Lower lobe of right lung (tissue), 2 donors: ENCODE measurements at places on chromosomes 1 and 21. TPM values are rescaled to one million over a fixed set of nuclear protein-coding genes. Genes with fewer than 3 reads are reported as not detected.

Gene CHIT1
- 225 TPM for total RNA-seq

Gene SETDB1
- 47.5 TPM for total RNA-seq

Gene RCSD1
- 20.7 TPM for total RNA-seq

Gene IGSF5
- total RNA-seq, result not detected

Gene ETNK2
- total RNA-seq, result 4.5 TPM

Gene MYOG
- not detected for total RNA-seq

Gene HES4
- total RNA-seq, result 21.4 TPM

Gene NBPF6
- total RNA-seq, result not detected

Gene ODF2L
- total RNA-seq, result 46.6 TPM

Gene TMPRSS15
- not detected for total RNA-seq

Gene NOS1AP
- 3.6 TPM for total RNA-seq

Gene BRINP3
- 2.1 TPM for total RNA-seq

GRCh38 chr1:185317034-185317885, at the start of gene IVNS1ABP:
IVNS1ABP (minus strand) TSS chr1:185317243; CDS start chr1:185309493, 7,750 bp downstream.
- peaks cover 46% of the 10 kb centered on the region for H3K4me1 ChIP-seq
- H3K36me3 ChIP-seq, result no peaks in the 10 kb centered on the region
- peak within 1 kb of the TSS; percentile 94 for H3K27ac ChIP-seq
- H3K27me3 ChIP-seq, result no peaks in the 10 kb centered on the region
- DNase-seq, result peak; percentile 97

DNA sequence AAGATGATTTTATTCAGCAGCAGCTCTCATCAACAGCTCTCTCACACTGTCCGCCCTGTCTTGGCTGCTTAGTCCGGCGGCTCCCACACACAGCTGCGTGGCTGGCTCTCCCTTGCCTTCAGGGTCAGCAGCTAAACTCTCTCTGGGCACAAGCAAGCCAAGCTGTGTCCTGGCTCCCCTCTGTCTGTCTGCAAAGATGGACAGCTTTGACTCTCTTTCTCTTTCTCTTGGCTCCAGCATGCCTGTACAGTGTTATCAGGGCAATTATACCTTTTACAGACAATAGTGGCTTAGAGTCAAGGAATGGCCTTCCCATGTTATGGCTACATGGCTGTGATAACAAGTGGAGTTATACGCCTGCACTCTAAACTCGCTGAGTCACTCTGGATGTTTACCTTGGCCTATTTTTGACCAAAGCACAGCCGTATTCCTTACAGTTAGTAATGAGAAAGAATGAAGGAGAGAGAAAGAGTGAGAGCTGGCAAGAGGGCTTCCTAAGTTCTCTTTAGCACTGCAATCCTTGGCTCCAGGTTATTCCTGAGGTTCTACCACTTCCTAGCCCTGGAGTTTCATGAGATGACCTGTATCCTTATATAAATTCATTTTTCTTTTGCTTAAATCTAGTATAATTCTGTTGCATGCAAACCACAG, 59.9 kb upstream of the ZSWIM5 start:
- peaks cover 10% of the 10 kb centered on the region for H3K4me1 ChIP-seq
- no peak overlapping the region for H3K4me3 ChIP-seq
- peak overlapping the region; percentile 31 for H3K27ac ChIP-seq
- no peaks in the 10 kb centered on the region for H3K36me3 ChIP-seq

GRCh38 chr1:100100202-100100601, 32.5 kb downstream of the SASS6 start:
- no peak overlapping the region for H3K27ac ChIP-seq
- H3K36me3 ChIP-seq, result peaks cover 45% of the 10 kb centered on the region
- DNase-seq, result no peak
- no peaks in the 10 kb centered on the region for H3K4me1 ChIP-seq

- H3K4me1 ChIP-seq, result no peaks in the 10 kb centered on the region
- no peak overlapping the region for H3K27ac ChIP-seq
- H3K4me3 ChIP-seq, result no peak overlapping the region
- DNase-seq, result no peak
- no peaks in the 10 kb centered on the region for H3K27me3 ChIP-seq
Measured at GRCh38 chr1:35434703-35435102, 122.5 kb downstream of the KIAA0319L start.

GRCh38 chr1:245361065-245361464, 206.3 kb downstream of the KIF26B start:
- no peak for DNase-seq
- H3K4me3 ChIP-seq, result no peak overlapping the region
- no peaks in the 10 kb centered on the region for H3K4me1 ChIP-seq

GRCh38 chr1:208093046-208093445, 151.1 kb downstream of the PLXNA2 start:
- no peak overlapping the region for H3K27ac ChIP-seq
- no peak for DNase-seq
- H3K27me3 ChIP-seq, result no peaks in the 10 kb centered on the region

DNA sequence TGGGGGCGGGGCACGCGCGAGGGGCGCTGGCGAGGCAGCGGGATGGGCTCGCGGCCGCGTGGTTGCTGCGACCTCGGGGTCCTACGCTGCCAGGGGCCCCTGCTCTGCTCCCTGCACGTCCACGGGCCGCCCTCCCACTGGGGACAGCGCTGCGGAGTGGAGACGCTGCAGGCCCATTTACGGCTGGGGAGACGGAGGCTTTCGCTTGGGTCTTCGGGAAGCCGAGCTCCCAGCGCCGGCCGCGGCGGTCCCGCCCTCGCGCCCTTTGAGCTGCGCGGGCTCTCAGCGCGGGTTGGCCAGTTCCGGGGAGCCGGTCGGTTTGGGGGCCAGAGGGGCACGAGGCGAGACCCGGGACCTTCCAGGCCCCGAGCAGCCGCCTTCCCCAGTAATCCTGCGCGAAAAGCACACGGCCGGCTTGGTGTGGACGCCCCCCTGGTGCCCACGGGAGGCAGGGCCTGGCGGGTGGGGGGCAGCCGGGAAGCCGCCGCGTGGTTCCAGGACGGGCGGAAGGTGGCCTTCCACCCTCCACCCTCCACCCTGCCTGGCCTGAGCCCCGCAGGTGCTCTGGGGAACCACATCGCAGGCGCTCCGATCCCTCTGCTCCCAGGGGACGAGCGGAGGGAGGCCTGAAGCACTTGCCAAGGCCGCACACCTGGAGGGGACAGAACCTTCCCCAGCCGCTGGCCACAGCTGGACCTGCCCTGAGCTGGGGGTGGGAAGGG, 570 bp upstream of the PEX10 start:
- peaks cover 10% of the 10 kb centered on the region for H3K36me3 ChIP-seq
- peak overlapping the region; percentile 94 for H3K27ac ChIP-seq
- DNase-seq, result no peak
- peaks cover 29% of the 10 kb centered on the region for H3K27me3 ChIP-seq
- peak overlapping the region; percentile 97 for H3K4me3 ChIP-seq
- peaks cover 32% of the 10 kb centered on the region for H3K4me1 ChIP-seq

DNA sequence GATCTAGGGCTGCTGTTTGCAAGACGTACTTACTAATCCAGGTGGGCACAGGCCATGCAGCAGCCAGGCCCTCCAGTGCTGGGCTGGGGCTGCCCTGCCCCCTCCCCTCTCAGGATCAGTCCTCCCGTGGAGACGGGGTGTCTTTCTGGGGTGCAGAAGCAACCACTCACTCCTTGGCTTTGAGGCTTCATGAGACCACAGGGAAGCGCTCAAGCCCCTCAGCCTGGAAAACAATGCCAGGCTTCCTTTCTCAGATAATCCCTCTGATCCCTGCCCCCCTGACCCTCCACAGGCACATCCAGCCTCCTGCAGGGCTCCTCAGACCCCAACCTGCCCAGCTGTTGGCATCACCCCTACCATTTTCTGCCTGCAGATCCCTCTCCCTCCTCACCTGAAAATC, 13.9 kb upstream of the C2CD2 start:
- peaks cover 4% of the 10 kb centered on the region for H3K27me3 ChIP-seq
- no peak for DNase-seq
- H3K4me3 ChIP-seq, result no peak overlapping the region
- H3K4me1 ChIP-seq, result peaks cover 6% of the 10 kb centered on the region
- no peaks in the 10 kb centered on the region for H3K36me3 ChIP-seq
- H3K27ac ChIP-seq, result no peak overlapping the region

GRCh38 chr1:97340951-97341350, 579.9 kb downstream of the DPYD start:
- no peaks in the 10 kb centered on the region for H3K27me3 ChIP-seq
- H3K27ac ChIP-seq, result no peak overlapping the region
- H3K36me3 ChIP-seq, result no peaks in the 10 kb centered on the region
- H3K4me1 ChIP-seq, result peaks cover 9% of the 10 kb centered on the region
- H3K4me3 ChIP-seq, result no peak overlapping the region
- no peak for DNase-seq

GRCh38 chr1:1438531-1439381, 3.3 kb downstream of the VWA1 start:
- DNase-seq, result no peak
- H3K36me3 ChIP-seq, result no peaks in the 10 kb centered on the region
- H3K4me3 ChIP-seq, result no peak overlapping the region
- peaks cover 16% of the 10 kb centered on the region for H3K27me3 ChIP-seq

- no peaks in the 10 kb centered on the region for H3K27me3 ChIP-seq
- no peaks in the 10 kb centered on the region for H3K4me1 ChIP-seq
- no peak for DNase-seq
- no peak overlapping the region for H3K4me3 ChIP-seq
- no peak overlapping the region for H3K27ac ChIP-seq
- H3K36me3 ChIP-seq, result no peaks in the 10 kb centered on the region
Measured at GRCh38 chr1:173444757-173445156, 32.4 kb upstream of the PRDX6 start.

DNA sequence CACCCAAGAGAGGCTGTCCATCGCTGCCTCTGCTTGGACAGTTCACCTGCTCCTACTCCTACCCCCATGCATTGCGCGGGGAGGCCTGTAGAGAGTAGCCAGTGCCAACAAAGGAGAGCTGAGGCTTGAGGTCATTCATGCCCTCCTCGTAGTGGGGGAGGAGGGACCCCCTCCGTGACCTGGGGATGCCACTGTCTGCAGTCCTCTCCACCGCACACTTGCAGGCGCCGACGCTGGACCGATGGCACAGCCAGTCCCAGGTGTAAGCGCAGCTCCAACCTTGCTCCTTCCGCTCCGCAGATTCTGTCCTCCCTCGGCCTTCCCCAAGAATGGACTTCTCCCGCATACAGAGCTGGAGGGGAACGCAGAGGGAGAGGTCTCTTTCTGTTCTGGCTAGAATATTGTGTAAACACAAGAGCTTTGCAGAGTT, 672 bp upstream of the PHLDA3 start:
- peak overlapping the region; percentile 87 for H3K4me3 ChIP-seq
- peaks cover 28% of the 10 kb centered on the region for H3K4me1 ChIP-seq
- H3K36me3 ChIP-seq, result peaks cover 16% of the 10 kb centered on the region
- DNase-seq, result no peak

- DNase-seq, result peak; percentile 63
- H3K4me3 ChIP-seq, result peak overlapping the region; percentile 23
- no peaks in the 10 kb centered on the region for H3K36me3 ChIP-seq
- H3K27ac ChIP-seq, result no peak overlapping the region
Measured at GRCh38 chr1:24964811-24965570, 34.9 kb upstream of the RUNX3 start.

- H3K4me3 ChIP-seq, result no peak overlapping the region
- H3K27me3 ChIP-seq, result no peaks in the 10 kb centered on the region
- DNase-seq, result no peak
- no peaks in the 10 kb centered on the region for H3K4me1 ChIP-seq
- no peak overlapping the region for H3K27ac ChIP-seq
- no peaks in the 10 kb centered on the region for H3K36me3 ChIP-seq
Measured at GRCh38 chr21:27104846-27105431, 138.1 kb upstream of the ADAMTS5 start.

- no peak for DNase-seq
- H3K4me3 ChIP-seq, result no peak overlapping the region
- no peaks in the 10 kb centered on the region for H3K36me3 ChIP-seq
- no peak overlapping the region for H3K27ac ChIP-seq
- peaks cover 6% of the 10 kb centered on the region for H3K27me3 ChIP-seq
- no peaks in the 10 kb centered on the region for H3K4me1 ChIP-seq
Measured at GRCh38 chr21:44425895-44426662, 29.2 kb upstream of the LRRC3 start.

DNA sequence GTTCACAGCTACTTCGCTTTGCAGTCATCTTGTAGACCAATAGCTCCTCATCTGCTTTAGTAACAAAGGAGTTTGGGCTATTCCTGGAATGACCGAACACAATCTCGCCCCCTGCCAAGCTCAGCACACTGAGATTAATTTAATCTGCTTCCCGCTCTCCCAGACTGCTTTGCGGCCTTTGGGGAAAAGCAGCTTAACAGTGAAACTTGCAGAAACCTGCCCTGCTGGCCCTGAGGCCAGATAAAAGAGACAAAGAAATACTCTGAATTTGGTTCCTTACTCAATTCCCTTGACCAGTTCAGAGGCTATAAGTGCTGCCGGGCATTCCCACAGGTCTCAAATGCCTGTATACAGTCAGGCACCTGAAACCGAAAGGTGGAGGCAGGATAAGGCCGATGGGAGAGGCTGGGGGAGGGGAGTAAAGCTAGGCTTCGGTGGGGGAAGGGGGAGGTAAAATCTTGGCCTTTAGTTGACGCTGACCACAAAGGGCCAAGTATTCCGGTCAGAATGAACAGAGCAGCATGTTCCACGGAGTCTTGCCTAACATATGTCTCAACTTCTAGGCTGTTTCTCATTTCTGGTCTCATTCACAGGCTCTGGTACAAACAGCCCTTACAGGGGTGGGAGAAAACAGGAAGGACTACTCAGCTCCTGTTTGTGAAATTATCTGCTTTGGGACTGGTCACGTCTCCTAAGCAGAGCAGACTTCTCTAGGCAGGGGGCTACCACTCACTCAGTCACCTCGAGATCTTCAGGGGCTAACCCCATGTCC, 17.7 kb upstream of the A3GALT2 start:
- H3K36me3 ChIP-seq, result peaks cover 18% of the 10 kb centered on the region
- peak overlapping the region; percentile 84 for H3K27ac ChIP-seq
- H3K4me3 ChIP-seq, result peak overlapping the region; percentile 19
- DNase-seq, result peak; percentile 66
- H3K27me3 ChIP-seq, result no peaks in the 10 kb centered on the region

GRCh38 chr21:45228656-45229240, 58.9 kb downstream of the POFUT2 start:
- no peak overlapping the region for H3K27ac ChIP-seq
- no peak overlapping the region for H3K4me3 ChIP-seq
- no peak for DNase-seq
- peaks cover 5% of the 10 kb centered on the region for H3K4me1 ChIP-seq
- peaks cover 2% of the 10 kb centered on the region for H3K36me3 ChIP-seq

GRCh38 chr1:63600248-63600647, 7.0 kb downstream of the PGM1 start:
- H3K27ac ChIP-seq, result no peak overlapping the region
- H3K36me3 ChIP-seq, result no peaks in the 10 kb centered on the region
- DNase-seq, result no peak
- no peaks in the 10 kb centered on the region for H3K27me3 ChIP-seq
- no peaks in the 10 kb centered on the region for H3K4me1 ChIP-seq
- H3K4me3 ChIP-seq, result no peak overlapping the region

DNA sequence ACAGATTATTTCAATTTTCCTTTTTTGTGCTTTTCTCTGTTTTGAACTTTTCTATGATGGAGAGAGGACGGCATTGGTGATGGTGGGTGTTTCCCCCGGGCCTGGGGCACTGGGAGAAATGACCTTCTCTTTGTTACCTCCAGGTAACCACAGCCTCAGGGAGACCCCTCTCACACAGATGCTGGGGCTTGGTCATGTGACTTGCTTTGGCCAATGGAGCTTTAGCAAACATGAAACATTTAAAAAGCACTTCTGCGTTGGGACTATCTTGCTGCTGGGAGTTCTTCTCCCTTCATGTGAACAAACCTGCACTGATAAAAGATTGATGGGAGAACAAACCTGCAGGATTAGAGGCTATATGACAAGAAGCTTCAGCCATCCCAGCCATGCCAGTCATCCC, 122.9 kb downstream of the NGF start:
- no peak overlapping the region for H3K4me3 ChIP-seq
- no peaks in the 10 kb centered on the region for H3K36me3 ChIP-seq
- DNase-seq, result no peak
- no peak overlapping the region for H3K27ac ChIP-seq
